ENCODE measurements at places on chromosomes 4 and X. TPM values are rescaled to one million over a fixed set of nuclear protein-coding genes. Genes with fewer than 3 reads are reported as not detected.

DNA sequence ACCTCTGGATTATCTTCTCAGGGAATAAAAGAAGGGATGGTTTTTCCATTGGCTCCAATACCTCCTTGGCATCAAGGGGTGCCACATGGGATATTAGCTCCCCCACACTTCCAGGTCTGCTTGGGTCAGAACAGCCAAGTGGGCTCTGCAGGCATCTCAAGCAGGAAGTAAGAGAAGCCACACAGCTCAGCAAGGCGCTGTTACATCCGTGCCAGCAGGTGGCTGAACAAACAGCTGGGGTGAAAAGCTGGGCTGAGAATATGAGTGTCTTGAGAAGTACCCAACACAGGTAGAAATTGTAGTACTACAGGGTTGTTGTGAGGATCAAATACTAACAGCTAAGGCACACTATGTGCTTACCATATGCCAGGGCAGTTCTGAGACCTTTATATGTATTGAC is 76.7 kb upstream of the TMEM150C start:
- no peak for DNase-seq

DNA sequence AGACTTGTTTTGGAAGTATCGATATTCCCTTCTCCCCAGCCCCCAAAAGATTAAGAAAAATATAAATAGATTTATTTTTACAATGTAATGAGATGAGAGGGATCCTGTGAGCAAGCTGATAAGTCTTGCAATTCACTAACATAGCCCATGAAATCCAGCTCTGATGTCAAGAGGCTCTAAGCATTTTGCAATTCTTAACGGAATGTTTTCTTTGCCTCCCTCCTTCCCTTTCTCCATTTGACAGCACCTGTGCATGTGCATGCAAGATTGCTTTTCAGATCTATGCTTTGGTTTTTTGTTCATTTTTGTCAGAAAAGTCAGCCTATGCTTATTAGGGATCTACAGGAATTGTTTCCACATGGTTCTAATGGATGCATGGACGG is 169.9 kb downstream of the SLIT2 start:
- DNase-seq = no peak

DNA sequence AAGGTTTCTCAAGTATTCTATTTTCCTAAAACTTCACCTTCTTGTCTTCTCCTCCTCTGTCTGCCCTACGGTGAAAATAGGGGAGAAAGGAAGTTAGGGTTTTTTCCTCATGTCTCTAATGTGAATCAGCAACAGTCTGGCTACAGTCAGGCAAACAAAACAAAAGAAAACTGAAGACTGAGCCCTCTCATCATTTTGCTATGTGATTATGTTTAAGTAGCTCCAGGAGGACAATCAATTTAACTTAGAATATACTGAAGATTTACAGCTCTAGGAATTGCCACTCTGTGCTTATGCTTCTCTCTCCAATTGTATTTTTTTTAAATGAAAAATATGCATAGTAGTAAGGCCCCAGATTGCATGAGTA is 316.2 kb downstream of the GPAT3 start:
- no peak for DNase-seq

DNA sequence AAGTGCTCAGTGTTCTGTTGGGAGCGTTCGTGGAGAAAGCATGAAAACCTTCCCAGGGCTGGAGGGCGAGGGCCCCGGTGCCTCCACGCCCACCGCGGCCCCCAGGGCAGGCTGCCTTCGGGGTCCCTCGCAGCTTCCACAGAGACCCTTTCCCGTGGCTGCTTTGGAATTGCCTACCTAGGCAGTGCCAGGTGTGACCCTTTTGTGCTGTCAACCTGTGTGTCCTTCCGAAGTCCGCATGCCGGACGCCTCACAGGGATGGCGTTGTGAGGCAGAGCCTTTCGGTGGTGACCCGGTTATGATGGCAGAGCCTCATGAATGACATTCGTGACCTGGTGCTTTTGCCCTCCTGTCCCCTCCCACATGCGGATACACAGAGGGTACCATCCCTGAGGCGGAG is 17.4 kb downstream of the TMEM175 start:
- no peak for DNase-seq

DNA sequence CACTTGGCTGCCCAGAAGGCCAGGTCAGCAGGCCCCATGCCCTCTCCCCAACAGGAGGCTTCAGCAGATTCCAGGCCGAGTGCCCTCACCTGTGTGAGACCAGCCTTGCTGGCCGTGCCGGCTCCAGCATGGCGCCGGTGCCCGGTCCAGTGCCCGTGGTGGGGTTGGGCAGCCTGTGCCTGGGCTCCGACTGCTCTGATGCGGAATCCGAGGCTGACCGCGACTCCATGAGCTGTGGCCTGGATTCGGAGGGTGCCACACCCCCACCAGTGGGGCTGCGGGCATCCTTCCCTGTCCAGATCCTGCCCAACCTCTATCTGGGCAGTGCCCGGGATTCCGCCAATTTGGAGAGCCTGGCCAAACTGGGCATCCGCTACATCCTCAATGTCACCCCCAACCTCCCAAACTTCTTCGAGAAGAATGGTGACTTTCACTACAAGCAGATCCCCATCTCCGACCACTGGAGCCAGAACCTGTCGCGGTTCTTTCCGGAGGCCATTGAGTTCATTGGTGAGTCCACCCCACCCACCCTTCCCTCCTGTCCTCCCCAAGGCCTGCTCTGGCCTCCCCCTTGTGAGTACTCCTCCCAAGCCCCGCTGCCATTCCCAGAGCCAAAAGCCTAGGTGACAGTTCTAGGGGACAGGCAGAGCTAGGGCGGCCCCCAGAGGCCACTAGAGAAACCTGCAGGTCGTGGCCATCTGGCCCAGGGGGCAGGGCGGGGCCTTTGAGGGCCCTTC is 2.3 kb downstream of the DUSP9 start:
- peak; percentile 38 for DNase-seq

GRCh38 chr4:7547368-7548040 is 112.8 kb upstream of the PSAPL1 start:
- peak; percentile 30 for DNase-seq

GRCh38 chrX:21930986-21931385 is 9.5 kb upstream of the SMS start:
- DNase-seq = no peak

DNA sequence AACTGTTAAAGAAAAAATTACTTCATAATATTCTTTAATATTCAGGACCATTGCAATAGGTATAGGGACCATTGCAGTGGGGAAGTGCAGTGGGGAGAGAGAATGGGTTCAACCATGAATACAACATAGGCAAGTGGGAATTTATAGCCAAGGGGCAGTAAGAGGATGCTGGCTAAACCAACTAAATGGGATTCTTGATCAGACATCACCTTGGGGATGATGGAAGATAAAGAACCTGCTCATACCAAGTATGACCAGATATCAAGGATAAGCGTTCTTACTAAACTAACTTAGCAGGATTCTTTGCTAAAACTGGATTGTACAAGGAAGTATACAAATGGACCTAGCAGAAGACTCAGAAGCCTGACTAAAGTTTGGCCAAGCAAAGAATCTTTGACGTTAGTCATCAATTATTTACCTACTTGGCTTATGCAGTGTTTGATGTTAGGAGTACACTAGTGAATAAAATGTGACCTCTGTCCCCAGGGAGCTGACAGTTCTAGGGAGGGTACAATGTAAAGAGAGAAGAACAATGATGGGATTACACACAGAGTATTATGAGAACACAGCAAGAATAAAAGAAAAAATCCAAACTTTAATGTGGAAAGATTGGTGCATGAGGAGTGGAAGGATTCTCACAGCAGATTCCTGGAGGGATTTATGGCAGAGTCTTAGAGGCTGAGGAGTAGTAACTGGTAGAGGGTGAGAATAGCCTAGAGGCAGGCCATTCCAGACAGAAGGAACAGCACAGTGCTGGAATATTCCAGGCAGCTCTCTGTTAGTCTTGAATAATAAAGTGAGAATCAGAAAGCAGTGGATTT is 54.7 kb upstream of the MYOZ2 start:
- peak; percentile 37 for DNase-seq

DNA sequence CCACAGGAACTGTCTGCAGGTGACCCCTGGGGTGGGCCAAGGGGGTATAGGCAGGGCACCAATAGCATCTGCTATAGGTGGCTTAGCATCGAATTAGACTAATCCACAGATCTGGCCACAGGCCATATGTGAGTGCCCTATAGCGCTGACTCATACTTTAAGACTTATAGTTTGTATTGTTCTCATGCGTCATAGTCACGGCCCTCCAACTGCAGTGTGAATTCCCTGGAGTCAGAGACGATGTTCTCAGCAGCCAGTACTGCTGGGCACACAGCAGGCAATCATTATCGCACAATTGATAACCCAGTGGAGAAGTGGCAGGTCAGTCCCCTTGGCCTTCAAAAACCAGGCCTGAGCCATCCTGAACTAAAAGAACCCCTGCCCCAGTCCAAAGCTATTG is 58.1 kb downstream of the ADGRG2 start:
- DNase-seq = no peak

- DNase-seq = no peak
Measured at GRCh38 chr4:99801005-99801699, 15.5 kb upstream of the DAPP1 start.

GRCh38 chrX:57822398-57822797 is 87.9 kb downstream of the ZXDA start:
- DNase-seq = no peak

- peak; percentile 79 for DNase-seq
Measured at GRCh38 chr4:23373261-23373660, 516.6 kb downstream of the PPARGC1A start.

DNA sequence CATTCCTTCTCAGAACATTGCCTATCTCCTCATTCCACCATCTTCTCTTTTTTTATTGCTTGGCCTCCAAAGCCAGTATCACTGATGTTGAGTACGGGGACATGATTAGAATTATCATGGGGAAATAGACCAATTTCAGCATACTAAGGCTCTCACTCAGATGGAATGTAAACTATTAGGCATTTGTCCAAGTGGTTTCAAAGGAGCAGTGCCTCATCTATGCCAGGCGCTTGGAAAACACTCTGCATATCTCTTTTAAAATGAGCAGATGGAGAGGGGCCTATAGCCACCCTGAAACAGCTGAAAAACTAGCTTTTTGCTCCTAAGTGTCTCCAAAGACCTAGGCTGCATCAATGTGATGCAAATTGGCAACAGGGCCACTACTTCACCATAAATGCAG is 150.8 kb upstream of the DIPK2B start:
- DNase-seq = no peak

GRCh38 chr4:98958065-98958464 is 29.1 kb upstream of the EIF4E start:
- no peak for DNase-seq

DNA sequence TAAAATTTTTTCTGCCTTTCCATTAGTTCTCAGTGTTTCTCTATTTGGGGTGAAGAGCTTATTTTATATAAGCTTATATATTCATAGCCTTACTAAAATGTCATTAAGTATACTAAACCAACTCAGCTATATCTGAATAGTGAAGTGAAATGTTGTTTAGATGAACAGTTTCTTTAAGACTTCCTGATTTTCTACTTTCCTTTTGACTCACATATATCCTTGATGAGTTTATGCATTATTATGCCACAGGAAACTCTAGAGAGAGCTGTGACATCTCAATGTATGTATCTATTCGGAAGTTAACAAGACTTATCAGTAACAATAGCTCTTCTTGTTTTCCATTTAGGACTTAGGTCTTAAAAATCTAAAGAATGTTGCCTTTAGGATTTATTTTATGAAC is 1491.8 kb upstream of the IGFBP7 start:
- DNase-seq = no peak

GRCh38 chrX:41703574-41704029 is 14.8 kb downstream of the GPR34 start:
- no peak for DNase-seq

GRCh38 chr4:171378323-171378722 is 434.9 kb upstream of the GALNTL6 start:
- no peak for DNase-seq

DNA sequence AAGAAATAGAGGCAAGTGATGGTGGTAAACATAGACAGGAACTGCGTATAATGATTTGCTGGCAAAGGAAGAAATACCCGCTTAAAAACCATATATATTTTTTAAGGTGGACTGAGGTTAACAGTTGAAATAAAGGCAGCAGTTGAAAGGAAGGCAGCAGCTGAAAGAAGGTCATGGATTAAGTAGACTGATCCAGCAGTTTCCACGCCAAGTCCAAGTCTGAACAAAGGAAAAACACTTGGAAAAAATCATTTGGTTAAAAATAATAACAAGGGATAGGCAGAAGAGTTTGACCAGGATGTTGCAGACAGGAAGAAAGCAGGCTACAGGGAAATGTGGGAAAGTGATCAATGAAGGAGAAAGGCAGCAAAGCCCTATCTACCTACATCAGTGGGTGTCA is 93.6 kb downstream of the AMELX start:
- no peak for DNase-seq

DNA sequence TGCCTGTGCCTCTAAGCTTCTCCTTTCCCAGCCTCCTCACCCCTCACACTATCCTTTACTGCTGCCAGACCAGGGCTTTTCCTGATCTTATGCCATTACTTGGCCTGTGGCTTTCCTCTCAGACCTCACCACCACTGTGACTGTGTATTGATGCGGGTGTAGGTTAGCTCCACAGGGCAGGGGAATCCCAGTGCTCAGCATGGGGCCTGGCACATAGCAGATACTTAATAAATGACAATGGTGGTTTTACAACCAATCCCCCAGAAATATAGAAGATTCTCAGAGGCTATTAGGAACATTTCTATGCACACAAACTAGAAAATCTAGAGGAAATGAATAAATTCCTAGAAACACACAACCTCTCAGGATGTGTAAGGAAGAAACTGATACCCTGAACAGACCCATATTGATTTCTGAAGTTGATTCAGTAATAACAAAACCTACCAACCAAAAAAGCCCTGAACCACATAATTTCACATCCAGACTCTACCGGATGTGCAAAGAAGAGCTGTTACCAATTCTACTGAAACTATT is 129.6 kb upstream of the QRFPR start:
- no peak for DNase-seq

DNA sequence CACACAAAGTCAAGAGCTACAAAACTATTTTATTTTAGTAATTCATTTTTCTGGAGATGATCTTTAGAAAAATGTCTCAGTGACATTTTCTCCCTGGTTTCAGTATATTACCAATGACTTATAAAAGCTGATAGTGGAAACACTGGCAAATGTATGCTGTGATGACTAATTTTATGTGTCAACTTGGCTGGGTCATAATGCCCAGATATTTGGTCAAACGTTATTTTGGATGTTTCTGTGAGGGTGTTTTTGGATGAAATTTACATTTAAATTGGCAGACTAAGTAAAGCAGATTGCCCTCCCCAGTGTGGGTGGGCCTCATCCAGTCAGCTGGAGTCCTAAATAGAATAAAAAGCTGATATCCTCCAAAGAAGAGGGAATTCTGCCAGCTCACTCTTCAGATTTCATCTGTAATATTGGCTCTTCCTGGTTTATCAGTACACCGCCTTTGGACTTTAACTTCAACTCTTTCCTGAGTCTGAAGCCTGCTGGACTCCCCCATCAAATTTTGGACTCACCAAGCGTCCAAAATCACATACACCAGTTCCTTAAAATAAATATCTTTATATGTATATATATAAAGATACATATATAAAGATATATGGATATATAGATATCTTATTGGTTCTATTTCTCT is 31.2 kb upstream of the RAB40A start:
- DNase-seq = no peak

GRCh38 chrX:39502486-39502885 is 595.3 kb downstream of the BCOR start:
- DNase-seq = no peak

GRCh38 chrX:1093121-1093520 is 119.3 kb downstream of the CRLF2 start:
- peak; percentile 6 for DNase-seq

Gene NKX6-1
- polyA plus RNA-seq = not detected

Gene TREX2
- 1.2 TPM for polyA plus RNA-seq

Gene RPL34
- polyA plus RNA-seq = 7,943 TPM

Gene DMP1
- polyA plus RNA-seq = not detected

Gene GUCY2F
- not detected for polyA plus RNA-seq

Gene TMPRSS11D
- polyA plus RNA-seq = 27.3 TPM

Gene SLC49A3
- 8.2 TPM for polyA plus RNA-seq

Gene SCML2
- 1.6 TPM for polyA plus RNA-seq
